Activated CD8-positive, alpha-beta T cell treated with anti-CD3 and anti-CD28 coated beads, Interleukin-2, amount 10 ng/mL, durations not matched to agents 7 days and 5 days (primary cell): ENCODE measurements at places on chromosomes 7 and 10. TPM values are rescaled to one million over a fixed set of nuclear protein-coding genes. Genes with fewer than 3 reads are reported as not detected.

DNA sequence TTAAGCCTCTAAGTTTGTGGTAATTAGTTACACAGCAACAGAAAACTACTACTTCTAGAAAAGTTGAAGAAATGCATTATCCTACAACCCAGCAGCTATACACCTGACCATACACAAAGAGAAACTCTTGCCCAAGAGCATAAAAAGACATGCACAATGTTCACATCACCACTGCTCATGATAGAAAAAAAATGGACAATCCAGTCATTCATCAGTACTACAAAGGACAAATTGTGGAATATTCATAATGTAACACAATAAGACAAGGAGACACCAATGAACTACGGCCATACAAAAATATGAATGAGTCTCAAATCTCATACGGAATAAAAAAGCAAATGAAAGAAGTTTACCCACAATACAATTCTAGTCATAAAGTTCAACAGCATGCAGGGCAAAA lies 87.4 kb downstream of the ZFAND4 start:
- H3K4me1 ChIP-seq = peaks cover 18% of the 10 kb centered on the region
- no peak for DNase-seq
- peaks cover 2% of the 10 kb centered on the region for H3K27me3 ChIP-seq
- H3K4me3 ChIP-seq = no peak overlapping the region
- H3K27ac ChIP-seq = no peak overlapping the region
- peaks cover 20% of the 10 kb centered on the region for H3K36me3 ChIP-seq

DNA sequence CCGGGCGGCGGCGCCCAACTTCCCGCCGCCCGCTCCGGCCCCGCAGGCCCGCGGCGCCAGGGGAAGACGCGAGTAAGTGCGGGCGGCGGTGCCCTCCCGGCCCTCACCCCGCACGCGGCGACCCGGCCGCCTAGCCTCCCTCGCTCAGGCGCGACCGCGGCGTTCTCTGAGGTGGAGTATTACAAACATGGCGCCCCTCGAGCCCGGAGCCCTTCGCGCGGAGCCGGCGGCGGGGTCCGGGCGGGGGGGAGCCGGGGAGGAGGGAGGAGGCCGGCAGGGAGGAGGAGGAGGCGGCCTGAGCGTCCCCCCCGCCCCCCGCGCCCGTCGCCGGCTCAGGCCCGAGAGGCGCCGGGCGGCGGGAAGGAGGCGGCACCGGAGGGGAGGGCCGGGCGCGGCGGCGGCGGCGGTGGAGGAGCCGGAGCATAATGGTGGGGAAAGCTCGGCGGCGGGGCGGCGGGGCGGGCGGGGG lies at the start of gene ZMYND11:
Gene ZMYND11 (plus strand): TSS at position 324 of the 469 bp plus-strand sequence. CDS start 44,558 bp downstream, outside the sequence.
- peak; percentile 69 for DNase-seq
- H3K4me3 ChIP-seq = peak within 1 kb of the TSS; percentile 87
- H3K36me3 ChIP-seq = no peaks in the 10 kb centered on the region
- H3K27ac ChIP-seq = peak within 1 kb of the TSS; percentile 86
- H3K27me3 ChIP-seq = no peaks in the 10 kb centered on the region
- H3K4me1 ChIP-seq = peaks cover 39% of the 10 kb centered on the region

DNA sequence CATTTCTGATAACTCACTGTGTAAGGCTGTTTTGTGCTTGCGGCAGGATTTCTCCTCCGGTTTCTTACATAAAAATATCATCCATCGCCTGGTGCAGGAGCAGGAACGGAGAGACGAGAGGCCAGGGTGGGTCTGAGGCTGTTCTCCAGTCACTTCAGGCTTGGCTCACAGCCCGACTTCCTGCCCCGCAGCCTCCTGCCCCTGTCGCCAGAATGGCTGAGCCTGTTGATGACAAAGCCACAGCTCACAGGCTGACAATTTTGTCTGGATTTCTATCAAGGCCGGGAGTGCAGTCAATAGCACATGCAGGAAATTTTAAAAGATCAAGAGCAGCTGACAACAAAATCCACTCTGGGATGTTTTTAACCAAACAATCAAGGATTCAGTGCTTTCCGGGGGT lies 229.7 kb upstream of the ZNF32 start:
- H3K4me1 ChIP-seq = peaks cover 8% of the 10 kb centered on the region
- no peak overlapping the region for H3K27ac ChIP-seq
- peaks cover 7% of the 10 kb centered on the region for H3K27me3 ChIP-seq

DNA sequence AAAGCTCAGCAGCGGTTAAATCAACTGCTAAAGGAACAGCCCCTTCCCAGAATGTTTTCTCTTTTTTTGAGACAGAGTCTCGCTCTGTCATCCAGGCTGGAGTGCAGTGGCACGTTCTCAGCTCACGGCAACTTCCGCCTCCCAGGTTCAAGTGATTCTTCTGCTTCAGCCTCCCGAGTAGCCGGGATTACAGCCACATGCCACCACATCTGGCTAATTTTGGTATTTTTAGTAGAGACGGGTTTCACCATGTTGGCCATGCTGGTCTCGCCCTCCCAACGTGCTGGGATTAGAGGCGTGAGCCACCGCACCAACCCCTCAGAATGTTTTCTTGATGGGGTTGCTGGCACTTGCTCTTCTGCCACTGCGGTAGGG lies 59.8 kb upstream of the IL6 start:
- no peak for DNase-seq
- H3K4me3 ChIP-seq = no peak overlapping the region
- H3K27ac ChIP-seq = no peak overlapping the region
- H3K4me1 ChIP-seq = peaks cover 52% of the 10 kb centered on the region
- peaks cover 9% of the 10 kb centered on the region for H3K36me3 ChIP-seq
- H3K27me3 ChIP-seq = peaks cover 13% of the 10 kb centered on the region

- peaks cover 26% of the 10 kb centered on the region for H3K4me1 ChIP-seq
- DNase-seq = no peak
- peaks cover 8% of the 10 kb centered on the region for H3K27me3 ChIP-seq
- H3K36me3 ChIP-seq = no peaks in the 10 kb centered on the region
Observed at GRCh38 chr10:77586719-77587415, 50.7 kb downstream of the KCNMA1 start.

DNA sequence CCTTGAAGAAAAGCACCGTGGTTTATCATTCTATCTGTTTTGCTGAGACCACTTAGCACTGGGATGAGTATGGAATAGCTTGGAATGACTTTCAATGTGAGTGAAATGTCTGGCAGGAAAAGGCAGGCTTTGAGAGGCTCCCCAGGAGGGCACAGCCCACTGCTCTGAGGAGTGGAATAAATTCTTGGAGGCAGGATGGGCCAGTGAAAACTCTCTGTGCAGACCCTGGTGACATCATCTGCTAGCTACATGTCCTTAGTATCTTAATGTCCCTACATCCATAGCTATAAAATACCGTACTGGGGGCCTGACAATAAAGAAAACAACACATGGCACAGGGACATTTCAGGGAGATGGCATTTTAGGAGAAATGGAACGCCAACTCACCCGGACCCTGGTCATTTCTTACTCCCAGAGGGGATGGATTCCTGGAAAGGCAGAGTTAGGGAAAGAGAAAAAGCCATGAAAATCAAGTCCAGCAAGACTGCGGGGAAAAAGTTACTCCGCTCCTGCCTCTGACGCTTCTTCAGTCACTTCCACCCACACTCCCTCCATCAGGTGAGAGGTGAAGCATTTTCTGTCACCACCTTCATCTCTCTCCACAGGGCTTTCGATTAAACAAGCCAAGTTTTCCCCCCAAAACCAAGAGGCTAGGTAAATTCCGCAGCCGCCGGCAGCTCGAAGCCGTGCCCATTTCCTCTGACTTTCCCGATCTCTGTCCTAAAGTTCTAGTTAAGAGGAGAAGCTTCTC lies 991 bp downstream of the ZNF239 start:
- DNase-seq = no peak
- H3K36me3 ChIP-seq = peaks cover 39% of the 10 kb centered on the region
- no peak overlapping the region for H3K4me3 ChIP-seq
- H3K4me1 ChIP-seq = peaks cover 42% of the 10 kb centered on the region
- no peak overlapping the region for H3K27ac ChIP-seq

DNA sequence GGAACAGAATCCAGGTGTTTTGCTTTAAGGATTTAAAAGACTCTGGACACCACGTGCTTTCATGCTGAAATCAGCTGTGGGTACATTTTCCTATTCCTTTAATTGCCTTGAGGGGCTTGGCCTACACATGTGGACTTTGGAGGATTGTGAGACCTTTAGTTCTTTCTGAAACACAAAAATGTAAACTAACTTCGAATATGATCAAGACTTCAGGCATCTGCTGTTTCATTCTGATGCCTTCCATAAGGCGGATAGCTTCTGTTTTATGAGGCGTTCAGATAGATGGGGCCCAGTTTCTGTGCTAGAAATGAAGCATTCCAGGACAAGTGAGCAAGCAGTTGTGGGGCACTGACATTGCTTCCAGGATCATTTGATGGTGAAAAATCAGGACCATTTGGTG lies 1.5 kb upstream of the NOBOX start:
- H3K4me3 ChIP-seq = no peak overlapping the region
- no peak overlapping the region for H3K27ac ChIP-seq
- no peak for DNase-seq
- no peaks in the 10 kb centered on the region for H3K36me3 ChIP-seq
- H3K27me3 ChIP-seq = peaks cover 10% of the 10 kb centered on the region
- H3K4me1 ChIP-seq = no peaks in the 10 kb centered on the region

HSPA12A gene
- not detected for total RNA-seq

DNA sequence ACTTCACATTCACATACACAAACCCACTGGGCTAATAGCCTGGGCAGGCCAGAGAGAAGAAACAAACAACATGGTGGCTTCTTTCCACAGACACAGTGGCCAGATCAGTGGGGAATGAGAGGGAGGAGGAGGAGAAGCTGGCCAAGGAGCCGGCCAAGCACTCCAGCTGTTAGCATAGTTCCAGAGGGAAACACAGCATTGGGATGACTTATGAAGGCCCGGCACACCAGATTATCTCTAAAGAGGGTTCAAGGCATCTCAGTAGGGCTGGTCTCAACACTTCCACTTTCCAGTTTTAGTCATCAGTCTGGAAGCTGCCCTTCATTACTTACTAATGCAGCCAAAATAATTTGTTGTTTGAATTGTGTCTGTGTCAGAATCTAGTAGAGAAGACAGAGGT lies 42.1 kb upstream of the GPR26 start:
- H3K27ac ChIP-seq = no peak overlapping the region
- DNase-seq = no peak
- no peaks in the 10 kb centered on the region for H3K36me3 ChIP-seq

GRCh38 chr7:31254926-31255325 lies 85.6 kb downstream of the NEUROD6 start:
- no peaks in the 10 kb centered on the region for H3K4me1 ChIP-seq
- no peak for DNase-seq
- peaks cover 1% of the 10 kb centered on the region for H3K27me3 ChIP-seq
- no peaks in the 10 kb centered on the region for H3K36me3 ChIP-seq
- no peak overlapping the region for H3K4me3 ChIP-seq

TMEM213 gene
- total RNA-seq = not detected

DNA sequence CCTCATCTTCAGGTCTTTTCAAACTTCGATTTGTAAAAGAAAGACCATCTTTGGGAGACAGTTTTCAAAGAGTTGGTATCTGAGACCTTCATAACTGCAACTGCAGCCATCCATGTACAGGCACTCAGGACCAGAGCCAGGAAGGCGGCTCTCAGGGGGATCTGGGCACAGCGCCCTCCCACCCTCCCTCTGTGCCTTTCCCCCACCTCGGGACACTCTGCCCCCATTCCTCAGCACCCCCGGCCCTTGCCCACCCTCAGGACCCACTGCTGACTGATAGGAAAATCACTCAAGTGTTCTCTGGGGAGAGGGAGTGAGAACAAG lies 143.6 kb downstream of the CUBN start:
- H3K27me3 ChIP-seq = no peaks in the 10 kb centered on the region
- H3K27ac ChIP-seq = no peak overlapping the region
- DNase-seq = no peak
- H3K36me3 ChIP-seq = no peaks in the 10 kb centered on the region

DYNC1I1 gene
- not detected for total RNA-seq

DNA sequence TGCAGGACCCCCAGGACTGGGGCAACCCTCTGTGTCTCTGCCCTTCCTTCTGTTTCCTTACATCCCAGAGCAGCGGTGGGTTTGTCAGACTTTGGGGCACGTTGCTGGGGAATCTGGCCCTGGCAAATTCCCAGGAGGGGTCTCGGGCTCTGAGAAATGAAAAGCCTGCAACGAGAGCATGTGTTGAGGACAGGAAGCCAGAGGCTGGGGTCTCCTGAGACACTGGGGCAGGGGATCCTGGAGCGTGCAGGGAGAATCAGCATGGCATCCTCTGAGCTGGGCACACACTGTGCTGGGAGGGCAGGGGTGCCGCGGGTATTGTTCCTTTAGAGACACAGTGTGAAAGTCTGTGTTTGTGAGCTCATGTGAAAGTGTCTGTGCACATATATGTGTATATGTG lies 279.9 kb upstream of the PPP2R2D start:
- no peak overlapping the region for H3K4me3 ChIP-seq
- H3K4me1 ChIP-seq = no peaks in the 10 kb centered on the region
- no peaks in the 10 kb centered on the region for H3K27me3 ChIP-seq
- no peak for DNase-seq
